Aorta (tissue), 5 donors: ENCODE measurements at places on chromosomes 7 and 10.

GRCh38 chr10:3395458-3395861 lies 222.9 kb upstream of the PITRM1 start:
- no peak for DNase-seq

GRCh38 chr10:114683593-114683992 lies 25.5 kb upstream of the ABLIM1 start:
- DNase-seq: no peak

- DNase-seq: peak; percentile 95
Measured at GRCh38 chr10:79195091-79195923, 126.5 kb downstream of the ZMIZ1 start.

DNA sequence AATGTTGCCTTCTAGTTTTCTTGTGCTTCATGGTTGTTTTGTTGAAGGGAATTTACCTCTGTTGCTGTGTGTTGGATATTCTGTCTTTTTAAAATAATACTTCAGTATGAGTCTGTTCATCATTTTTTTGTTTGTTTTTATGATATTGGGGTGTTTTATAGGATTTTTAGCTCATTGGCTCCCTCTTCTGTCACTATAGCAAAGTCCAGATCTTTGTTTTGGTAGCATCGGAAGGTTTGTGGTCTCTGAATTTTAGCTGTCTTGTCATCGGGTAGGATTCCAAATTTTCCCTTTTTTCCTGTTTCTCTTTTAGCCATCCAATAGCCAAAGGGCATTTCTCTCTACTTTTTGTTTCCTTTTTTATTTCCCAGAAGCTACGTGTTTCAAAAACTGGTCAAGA lies 91.4 kb downstream of the EXOC4 start:
- DNase-seq: no peak

GRCh38 chr7:101450064-101450463 lies 87.4 kb downstream of the COL26A1 start:
- DNase-seq: no peak

DNA sequence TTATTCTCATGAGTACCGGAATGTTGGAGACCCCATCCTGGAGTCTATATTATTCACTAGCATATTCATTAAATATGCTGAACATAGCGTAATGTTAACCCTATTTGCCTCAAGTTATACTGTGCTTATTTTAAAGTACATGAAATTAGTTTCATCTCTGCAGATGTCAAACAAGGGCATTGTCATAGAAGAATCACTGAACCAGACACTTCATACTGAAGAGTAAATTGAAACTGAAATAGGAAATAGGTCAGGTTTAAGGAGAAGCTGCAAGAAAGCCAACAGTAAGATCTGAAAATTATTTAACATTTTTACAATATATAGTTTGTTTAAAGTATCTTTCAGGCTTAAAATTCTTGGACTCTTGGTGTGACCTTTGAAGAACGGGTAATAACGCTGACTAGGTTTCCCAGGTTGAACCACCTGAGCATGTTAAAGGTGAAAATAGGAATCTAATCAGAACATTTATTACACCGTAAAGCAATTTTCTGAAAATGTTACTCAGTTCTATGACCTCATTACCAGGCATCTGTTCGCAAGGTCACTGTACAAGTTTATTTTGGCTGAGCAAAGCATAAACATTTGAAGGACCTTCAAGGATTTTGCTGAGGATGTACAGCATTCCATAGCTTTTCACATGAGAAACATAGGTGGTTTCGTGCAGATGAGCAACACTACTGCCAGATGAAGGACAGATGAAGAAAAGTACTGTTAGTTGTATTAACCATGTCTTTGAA lies 82.7 kb downstream of the REEP3 start:
- DNase-seq: no peak

GRCh38 chr7:24110056-24110455 lies 173.9 kb upstream of the NPY start:
- no peak for DNase-seq

GRCh38 chr10:98388101-98388655 lies 26.8 kb downstream of the PYROXD2 start:
- peak; percentile 53 for DNase-seq

DNA sequence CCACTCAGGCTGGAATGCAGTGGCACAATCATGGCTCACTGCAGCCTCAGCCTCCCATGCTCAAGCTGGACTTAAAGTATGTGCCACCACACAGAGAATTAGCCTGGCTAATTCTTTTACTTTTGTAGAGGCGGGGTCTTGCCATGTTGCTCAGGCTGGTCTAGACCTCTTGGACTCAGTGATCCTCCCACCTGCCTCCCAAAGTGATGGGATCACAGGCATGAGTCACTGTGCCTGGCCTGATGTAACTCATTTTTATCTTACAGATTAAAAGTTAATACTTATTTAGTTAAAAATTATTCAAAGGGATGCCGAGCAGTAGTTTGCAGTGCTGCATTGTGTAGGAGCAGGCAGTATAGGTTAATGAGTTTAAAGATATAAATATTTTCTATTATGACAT lies 12.6 kb upstream of the PLXDC2 start:
- no peak for DNase-seq

- no peak for DNase-seq
Measured at GRCh38 chr10:6128591-6129251, 39.9 kb downstream of the RBM17 start.

DNA sequence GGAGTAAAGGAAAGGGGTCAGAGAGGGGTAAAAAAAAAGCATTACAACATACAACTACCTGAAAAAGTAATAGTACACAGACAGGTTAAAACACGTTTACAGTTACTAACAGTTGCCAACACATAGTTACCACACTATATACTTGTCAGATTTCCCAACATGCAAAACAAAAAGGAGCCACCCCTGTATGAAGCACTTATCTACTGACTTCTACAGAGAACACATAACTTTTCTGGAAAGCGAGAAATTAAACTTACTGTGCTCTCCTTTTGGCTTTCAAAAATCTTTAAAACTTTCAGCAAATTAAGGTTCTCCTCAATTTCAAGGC lies 2.1 kb downstream of the ABI1 start:
- DNase-seq: no peak

DNA sequence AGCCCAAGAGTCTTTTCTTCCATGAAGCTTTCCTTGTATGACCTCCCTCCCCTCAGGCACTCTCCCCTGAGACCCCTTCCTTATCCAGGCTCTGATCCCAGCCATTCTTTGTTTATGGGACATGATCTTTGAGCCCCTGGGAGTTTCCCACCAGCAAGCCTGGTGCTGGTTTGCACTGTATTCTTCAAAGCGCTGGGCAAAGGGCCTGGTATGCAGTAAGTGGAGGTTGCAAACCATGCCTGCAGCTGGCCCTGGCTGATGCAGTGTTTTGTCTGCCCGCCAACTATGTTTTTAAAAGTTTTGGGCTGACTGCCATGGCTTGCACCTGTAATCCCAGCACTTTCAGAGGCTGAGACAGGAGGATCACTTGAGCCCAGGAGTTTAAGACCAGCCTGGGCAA lies 6.8 kb upstream of the NODAL start:
- DNase-seq: no peak

GRCh38 chr10:78301891-78302738 lies 268.5 kb downstream of the RPS24 start:
- no peak for DNase-seq

- DNase-seq: no peak
Measured at GRCh38 chr7:42469341-42469740, 232.3 kb upstream of the GLI3 start.

GRCh38 chr10:73910764-73911552 lies at the start of gene PLAU:
Gene PLAU, plus strand, starts transcription at chr10:73911132. Its CDS starts 424 bp downstream, at chr10:73911556.
- DNase-seq: peak; percentile 82

GRCh38 chr7:100745184-100745583 lies 11.8 kb downstream of the ZAN start:
- DNase-seq: no peak

- no peak for DNase-seq
Measured at GRCh38 chr10:94762393-94762792, at the start of gene CYP2C19. Gene CYP2C19, plus strand, starts transcription at chr10:94762681. Its CDS starts 25 bp downstream, at chr10:94762706.

DNA sequence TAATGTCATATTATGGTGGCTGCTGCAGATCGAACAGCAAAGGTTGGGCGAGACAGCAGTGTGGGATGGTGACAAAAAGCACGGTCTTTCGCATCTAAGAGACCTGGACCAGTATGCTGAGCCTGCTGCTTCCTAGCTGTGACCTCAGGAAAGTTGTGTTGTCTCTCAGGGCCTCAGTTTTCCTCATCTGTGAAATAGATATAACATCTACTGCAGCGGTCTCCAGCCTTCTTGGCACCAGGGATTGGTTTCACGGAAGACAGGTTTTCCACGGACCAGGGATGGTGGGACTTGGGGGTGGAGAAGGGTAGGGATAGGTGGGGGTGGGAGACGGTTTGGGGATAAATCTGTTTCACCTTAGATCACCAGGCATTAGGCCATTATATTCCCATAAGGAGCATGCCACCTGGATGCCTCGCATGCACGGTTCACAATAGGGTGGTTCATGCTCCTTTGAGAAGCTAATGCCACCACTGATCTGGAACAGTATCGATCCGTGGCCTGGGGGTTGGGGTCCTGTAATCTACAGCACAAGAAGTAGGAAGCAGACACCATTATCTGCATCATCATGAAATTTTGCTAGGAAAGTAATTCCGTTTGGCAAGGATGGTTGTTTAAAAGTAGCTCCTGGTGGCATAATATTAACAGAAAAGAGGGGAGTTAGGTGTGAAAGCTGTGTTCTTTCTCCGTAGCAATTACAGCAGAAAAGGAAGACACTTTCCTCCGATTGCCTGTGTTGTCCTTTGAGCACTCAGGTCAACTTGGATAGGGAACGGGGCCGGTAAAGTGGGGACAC lies 10.8 kb downstream of the KLF6 start:
- no peak for DNase-seq

DNA sequence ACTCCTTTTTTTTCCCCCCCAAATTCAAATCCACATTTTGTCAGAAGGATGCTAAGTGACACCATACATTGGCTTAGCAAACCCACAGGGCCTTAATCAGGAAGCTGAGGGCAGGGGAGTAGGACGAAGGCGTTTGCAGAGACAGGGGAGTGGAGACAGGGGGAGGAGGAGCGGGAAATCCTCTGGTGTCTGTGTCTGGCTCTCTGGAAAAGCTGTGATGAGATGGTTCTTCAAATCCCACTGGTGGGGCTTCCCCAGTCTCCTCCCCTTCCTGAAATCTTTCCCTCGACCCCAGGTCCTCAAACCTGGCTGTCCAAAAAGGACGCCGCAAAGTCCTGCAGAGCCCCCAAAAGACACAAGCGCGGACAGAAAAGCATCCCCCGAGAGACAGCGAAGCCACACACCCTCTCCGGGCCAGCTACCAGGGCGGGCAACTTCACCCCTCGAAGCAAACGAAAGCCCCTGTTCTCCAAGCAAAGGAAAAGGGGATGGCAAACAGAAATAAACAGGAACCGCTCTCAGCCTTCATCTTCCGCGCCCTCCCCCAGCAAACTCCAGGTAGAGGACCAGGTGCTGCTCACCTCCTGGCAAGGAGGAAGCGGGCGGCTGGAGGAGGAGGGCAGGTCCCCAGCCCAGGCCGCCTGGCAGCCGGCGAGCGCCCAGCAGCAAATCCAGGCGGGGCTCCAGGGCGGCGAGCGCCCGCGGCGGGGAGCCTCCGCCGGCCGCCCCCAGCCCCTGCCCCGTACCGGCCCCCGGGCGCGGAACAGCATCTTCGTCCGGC lies 520 bp downstream of the ELAPOR2 start:
- peak; percentile 58 for DNase-seq

DNA sequence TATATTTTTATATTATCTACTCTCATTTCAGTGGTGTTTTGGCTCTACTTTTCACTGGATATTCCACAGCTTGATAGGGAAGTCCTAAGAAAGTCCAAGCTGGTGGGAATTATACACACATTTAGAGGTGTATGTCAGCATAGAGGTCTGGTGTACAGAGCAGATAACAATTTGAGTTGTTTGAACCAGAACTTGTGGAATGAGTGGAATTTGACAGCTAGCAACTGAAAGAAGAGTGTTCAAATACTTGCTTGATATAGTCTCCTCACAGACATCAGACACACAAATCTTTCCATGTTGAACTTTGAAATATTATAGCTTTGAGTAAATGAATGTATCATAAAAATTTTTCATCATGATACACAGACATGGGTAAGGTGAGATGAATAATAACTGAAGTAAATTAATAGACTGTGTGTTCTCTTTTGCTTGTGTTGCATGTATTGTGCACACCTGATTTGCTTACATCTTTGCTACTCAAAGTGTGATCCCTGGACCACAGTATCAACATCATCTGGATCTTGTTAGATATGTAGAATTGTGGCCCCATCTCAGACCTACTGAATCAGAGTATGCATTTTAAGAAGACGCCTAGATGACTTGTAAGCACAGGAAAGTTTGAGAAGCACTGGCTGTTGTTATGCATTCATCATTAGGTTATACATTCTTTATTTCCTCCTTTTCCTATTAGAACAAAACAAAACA lies 91.5 kb downstream of the ABCA13 start:
- no peak for DNase-seq

DNA sequence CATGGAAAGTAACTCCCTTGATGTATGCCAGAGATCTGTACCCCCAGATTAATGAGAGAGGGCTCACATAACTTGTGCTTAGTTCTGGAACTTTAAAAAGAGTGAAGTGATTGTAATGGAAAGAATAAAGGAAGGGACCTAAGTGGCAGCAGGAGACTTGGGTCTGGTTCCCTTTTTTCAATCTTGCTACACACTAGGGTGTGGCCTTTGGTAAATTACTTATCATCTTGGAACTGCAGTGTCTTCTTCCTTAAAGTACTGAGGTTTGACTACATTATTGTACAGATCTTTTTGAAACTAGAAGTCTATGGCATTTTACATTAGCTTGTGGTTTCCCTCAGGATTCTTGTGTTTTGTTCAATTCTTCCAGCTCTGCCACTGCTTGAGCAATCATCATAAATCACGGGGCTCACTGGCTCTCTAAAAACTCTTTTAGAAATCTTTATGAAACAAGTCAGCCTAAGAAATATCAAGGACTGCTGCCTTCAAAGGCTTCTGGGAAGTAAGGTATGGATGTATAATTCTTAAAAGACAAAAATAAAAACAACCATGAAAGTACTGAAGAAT lies 22.5 kb upstream of the CHRM2 start:
- DNase-seq: no peak

- DNase-seq: no peak
Measured at GRCh38 chr10:132994811-132995210, 52.4 kb upstream of the CFAP46 start.

- DNase-seq: no peak
Measured at GRCh38 chr7:72234086-72234485, 178.1 kb downstream of the CALN1 start.

- DNase-seq: no peak
Measured at GRCh38 chr10:83108565-83109333, 1030.6 kb upstream of the GHITM start.

DNA sequence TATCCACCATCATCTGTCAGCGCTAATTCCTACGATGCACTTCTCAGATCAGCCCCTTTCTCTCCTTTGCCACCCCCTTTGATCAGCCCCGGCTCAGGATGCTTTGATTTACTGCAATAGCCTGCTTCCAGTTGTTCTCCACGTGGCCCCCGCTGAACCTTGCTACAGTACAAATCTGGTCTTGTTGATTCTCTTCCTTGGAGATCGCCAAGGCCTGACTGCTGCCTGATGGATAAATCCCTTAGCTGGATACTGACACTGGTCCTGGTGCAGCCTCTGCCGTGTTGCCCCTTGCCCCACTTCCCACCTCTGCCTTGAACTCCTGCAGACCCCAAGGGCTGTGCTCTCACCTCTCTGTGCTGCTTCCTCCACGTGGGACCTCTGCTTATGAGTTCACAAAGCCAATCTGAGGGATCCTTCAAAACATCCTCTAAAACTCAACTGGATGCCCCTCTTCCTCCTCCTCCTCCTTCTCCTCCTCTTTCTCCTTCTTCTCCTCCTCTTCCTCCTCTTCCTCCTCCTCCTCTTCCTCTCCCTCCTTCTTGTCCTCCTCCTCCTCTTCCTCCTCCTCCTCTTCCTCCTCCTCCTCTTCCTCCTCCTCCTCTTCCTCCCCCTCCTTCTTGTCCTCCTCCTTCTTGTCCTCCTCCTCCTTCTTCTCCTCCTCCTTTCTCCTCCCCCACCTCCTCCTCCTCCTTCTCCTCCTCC lies 15.3 kb downstream of the PLXNA4 start:
- no peak for DNase-seq
